ENCODE measurements at places on chromosomes 1 and 21.

DNA sequence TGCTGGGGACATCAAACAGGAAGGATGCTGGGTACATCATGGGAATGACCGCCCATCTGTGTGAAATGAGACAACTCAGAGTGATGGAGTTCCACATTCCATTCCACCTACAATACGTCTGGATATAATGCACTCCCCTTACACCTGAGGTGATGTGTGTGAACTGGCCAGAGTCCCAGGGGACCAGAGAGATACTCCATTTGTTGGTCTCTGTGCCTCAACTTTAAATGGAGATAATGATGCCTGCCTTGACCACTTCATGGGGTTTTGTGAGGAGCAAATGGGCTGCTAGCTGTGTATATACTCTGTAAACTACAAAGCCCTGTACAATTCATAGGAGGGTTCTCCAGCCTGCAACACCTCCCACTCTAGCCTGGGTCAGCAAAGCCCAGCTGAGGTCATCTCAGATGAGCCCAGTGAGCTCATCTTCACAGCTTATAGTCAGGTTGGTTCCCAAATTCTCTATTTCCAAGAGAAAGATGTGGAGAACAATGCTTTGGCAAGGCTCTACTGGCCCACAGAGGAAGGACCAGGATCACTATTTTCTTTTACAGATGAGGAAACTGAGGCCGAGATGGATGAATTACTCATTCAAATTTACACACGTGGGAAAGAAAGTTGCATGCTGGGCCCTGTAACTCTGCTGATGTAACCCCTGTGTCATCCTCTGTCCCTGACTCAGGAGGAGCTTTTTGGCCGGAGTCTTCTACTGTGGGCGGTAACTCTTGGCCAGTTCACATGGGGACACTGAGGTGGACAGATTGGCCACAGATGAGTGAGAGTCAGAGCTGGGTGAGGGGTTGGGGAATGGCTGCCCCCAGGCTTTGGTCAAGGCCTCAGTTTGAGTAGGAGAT, 105.6 kb upstream of the GCLM start:
- no peak for DNase-seq

DNA sequence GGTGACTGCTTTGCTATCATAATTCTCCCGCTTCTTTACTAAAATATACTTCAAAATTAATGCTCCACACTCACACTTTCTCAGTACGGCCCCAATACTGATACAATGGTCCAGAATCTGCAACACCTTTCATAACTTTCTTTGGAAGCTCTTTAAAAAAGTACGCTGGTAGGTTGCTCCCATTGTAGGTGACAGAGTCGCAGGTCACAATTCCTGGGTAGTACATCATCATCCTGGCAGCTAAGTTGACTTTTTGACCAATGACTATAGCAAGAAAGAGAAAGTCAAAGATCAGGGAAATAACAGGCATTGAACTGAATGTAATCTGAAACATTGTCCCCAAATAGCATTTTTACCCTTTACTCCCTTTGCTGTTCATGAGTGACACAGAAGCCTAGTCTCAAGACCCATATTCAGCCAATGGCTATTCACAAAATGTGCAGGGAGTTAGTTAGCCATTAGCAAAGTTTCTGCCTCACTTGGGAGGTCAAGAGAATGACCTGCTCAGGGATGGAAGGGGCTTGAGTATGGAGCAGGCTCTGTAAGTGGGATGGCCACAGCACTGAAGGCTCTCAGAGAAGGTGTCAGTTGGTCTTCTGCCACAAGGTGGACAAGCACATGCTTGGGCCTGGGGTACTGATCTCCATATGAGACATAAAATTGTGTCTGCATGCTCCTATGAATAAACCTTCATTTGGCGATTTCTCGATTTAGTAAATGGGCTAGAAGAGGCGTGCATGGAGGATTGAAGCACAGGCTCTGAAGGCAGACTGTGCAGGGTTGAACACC, 35.4 kb downstream of the ADCY10 start:
- DNase-seq, result no peak

DNA sequence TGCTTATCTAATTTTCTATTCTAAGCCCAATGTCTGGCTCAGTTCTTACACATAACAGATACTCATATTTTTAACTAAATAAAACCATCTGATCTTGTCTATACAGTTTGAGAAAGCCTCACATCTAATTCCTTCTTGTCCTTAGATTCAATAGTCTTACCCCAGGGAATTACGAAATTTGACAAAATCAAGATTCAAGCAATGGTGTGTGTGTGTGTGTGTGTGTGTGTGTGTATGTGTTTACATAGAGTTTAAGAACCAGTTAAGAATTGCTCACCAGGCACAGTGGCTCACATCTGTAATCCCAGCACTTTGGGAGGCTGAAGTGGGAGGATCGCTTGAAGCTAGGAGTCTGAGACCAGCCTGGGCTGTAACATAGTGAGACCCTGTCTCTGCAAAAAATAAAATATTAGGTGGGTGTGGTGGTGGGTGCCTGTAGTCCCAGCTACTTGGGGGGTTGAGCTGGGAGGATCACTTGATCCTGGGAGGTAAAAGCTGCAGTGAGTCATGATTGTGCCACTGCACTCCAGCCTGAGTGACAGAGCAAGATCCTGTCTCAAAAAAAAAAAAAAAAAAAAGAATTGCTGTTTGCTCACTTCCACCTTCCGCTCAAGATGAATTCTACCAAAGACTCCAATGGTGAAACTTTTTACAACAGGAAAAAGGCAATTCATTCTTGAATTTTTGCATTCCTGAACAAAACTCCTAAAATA, 6.2 kb downstream of the WDR64 start:
- no peak for DNase-seq

DNA sequence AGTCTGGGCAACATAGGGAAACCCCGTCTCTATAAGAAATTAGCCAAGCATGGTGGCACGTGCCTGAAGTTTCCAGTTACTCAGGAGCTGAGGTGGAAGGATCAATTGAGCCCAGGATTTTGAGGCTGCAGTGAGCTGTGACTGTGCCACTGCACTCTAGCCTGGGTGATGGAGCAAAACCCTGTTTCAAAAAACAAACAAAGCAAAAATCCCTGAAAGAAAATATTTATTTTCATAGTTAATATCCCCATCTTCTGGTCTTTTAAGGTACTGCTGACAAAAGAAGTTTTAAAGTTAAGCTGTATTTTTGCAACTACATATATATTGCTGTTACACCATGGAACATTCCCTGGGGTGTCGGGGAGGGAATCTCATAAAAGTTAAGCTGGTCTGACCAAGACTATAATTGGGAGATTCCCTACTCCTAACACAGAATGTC, 26.0 kb downstream of the VAMP4 start:
- no peak for DNase-seq

- DNase-seq, result no peak
Measured at GRCh38 chr1:70518106-70518505, 107.0 kb downstream of the CTH start.

GRCh38 chr1:192436441-192437078, 119.8 kb downstream of the RGS21 start:
- no peak for DNase-seq

DNA sequence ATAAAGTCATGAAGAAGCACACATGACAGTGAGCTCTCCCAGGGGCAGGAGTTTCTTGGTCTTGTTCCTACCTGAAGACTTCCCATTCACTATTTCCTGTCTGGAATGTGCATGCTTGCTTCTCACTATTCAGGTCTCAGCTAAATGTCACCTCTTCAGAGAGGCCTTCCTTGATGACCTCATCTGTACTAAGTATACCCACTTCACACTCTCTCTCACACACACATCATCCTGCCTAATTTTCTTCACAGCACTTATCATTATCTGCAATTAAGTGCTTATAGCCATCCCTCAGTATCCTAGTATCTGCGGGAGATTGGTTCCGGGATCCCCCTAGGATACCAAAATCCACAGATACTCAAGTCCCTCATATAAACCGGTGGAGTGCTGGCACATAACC, 146.4 kb upstream of the IVNS1ABP start:
- DNase-seq, result no peak
